ENCODE measurements at places on chromosomes 6 and 20.

- no peak for DNase-seq
Observed at GRCh38 chr6:44120692-44121443, 6.4 kb downstream of the MRPL14 start.

DNA sequence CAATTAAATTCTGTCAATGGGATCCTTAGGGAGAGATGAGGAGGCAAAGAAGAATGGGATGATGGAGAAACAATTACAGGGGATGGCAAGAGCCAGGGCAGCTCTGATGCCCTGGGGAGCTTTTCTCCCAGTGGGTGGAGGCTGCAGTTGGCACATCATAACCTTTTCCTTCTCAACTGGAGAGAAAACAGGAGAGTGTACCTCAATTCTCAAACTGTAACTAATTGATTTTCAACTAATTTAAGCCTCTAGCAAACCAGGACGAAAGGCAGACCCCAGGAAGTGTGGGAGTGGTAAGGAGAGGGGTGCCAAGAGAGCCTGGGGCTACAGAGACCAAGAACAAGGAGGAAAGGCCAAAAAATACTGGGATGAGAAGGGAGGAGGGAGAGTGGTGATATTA is 5.7 kb downstream of the BMP5 start:
- no peak for DNase-seq

DNA sequence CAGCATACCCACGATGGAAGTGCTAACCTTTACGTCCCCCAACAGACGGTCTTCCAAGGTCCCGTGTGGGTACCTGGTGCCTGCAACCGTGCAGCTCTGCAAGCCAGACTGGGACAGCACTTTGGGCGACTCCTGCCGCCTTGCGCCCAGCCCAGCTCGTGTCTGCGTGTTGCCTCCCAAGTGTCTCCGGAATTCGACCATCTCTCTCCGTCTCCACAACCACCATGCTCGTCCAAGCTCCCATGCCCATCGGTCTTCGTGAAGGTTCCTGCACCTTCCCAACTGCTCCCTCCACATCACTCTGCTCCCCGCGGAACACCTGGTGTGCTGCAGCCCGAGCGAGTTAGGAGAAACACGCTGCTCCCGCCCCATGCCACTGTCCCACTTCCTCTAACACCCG is 173.2 kb upstream of the AFDN start:
- DNase-seq = no peak

GRCh38 chr6:136465766-136466303 is 84.4 kb downstream of the MAP7 start:
- DNase-seq = no peak

DNA sequence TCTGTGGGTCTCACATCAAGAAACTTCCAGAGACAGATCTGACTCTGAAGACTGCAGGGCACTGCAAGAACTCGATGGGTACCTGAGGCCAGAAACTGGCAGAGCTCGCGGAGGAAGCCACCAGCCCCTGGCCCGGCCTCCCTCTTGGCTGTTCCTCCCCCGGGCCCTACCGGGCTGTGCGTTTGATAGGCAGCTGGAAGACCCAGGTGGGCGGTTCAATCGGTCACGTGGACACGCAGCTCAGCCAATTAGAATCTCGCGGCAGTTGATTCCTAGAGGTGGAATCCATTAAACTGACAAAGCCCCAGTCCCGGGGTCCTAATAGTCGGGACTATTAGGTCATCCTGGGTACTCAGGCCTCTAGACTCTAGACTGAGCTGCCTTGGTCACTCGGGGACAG is 154.2 kb upstream of the PROKR2 start:
- DNase-seq = no peak

GRCh38 chr6:100851819-100852218 is 29.3 kb downstream of the ASCC3 start:
- no peak for DNase-seq

DNA sequence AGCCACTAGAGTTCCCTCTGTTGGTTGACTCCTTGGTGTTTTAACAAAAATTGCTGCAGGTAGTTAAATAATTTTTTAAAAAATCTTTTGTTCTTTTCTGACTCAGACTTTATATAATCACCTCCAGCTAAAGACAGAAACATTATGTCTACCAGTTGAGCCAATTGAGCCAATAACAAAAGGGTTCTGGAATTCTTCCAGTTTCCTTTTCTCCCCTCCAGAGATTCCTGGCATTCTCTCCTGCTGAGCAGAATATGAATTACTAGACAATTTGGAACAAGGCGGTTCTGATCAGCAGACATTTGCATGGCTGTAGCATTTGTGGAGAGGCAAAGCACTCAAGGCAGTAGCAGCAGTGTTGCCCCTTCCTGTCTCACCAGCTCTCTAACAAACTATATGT is 144.0 kb upstream of the SLC35B3 start:
- DNase-seq = no peak

DNA sequence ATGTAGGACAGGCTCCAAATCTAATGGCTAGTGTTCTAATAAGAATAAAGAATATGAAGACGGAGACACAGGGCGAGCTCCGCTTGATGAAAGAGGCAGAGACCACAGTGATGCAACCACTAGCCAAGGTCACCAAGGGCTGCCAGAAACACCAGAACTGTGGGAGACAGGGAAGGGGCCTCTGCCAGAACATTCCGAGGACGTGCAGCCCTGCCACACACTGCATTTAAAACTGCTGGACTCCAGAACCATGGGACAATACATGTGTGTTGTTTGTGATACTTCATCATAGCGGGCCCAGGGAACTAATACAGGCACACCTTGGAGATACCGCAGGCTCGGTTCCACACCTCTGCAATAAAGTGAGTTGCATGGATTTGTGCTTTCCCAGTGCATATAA is 2.9 kb upstream of the THBS2 start:
- DNase-seq = no peak

DNA sequence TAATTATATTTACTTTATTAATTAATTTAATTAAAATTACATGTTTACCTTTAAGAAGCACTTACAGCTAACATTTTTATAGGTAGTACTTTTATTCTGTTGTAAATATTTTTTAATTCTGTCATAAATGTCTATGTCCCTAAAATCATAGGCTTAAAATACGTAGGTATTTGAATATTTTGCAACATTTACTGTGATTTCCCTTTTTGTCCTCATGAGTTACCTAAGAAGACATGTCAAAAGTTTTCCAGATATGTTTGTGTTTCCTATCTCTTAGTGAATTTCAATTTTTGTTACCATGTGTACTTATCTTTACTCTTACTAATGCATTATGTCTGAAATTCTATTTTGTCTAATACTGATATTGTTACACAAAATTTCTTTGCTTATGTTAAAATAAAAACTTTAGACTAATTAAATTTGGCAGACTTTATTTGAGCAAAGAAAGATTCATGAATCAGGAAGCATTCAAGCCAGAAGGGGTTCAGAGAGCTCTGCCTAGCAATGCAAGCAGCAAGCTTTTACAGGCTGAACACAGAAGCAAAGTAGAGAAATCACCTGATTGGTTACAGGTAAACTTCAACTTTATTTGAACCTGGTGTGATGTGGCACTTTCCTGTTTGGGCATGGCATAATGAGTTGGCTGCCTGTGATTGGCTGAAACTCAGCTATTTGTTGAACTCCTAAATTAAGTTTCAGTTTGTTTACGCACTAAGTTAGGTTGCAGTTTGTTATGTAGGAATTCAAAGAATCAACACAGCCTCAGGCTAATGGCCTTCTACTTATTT is 123.2 kb upstream of the TMEM170B start:
- no peak for DNase-seq

DNA sequence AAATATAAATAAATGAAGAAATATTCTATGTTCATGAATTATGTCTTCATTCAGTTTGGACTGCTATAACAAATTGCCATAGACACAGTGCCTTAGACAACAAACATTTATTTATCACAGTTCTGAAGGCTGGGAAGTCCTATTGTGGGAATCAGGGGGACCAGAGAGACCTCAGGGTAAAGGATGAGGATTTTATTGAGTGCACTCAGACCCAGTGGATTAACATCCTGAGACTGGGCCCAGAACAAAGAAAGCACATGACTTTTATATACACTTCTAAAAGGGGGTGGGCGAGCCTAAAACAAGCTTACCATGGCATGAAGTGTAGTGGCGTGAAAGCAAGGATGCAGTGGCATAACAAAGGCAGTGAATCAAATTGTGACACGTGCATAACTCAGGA is 26.9 kb upstream of the CBLN4 start:
- DNase-seq = no peak

GRCh38 chr6:55853008-55854001 is 22.1 kb downstream of the BMP5 start:
- DNase-seq = no peak

DNA sequence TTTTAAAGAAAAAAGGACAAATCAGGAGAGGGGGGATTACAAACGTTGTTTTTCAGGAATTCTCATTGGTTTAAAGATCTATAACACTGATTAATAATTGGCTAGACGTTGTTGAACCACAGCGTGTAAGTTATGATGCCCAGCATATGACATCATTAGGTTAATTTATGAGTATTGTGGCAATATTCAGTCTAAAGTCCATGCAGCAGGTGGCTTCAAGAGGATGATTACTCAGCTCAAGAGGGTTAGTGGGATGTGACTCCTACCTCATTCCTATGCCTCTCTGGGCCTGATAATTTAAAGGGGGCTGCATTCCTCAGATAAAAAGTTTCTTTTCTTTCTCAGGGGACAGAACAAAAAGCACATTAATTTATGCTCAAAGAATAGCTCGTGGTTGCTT is 1309.0 kb downstream of the EPHA7 start:
- no peak for DNase-seq

Measured in stimulated activated CD8-positive, alpha-beta memory T cell treated with anti-CD3 and anti-CD28 coated beads, Interleukin-7, amount 100 ng/mL, for 24 hours (primary cell).